ENCODE measurements at places on chromosomes 5 and 9. TPM values are rescaled to one million over a fixed set of nuclear protein-coding genes. Genes with fewer than 3 reads are reported as not detected.
A peak's percentile ranks its signal among the peaks of the same experiment; 100 is the strongest.

The CARD9 gene
- 2.3 TPM for total RNA-seq

The OR1J2 gene
- total RNA-seq: not detected

DNA sequence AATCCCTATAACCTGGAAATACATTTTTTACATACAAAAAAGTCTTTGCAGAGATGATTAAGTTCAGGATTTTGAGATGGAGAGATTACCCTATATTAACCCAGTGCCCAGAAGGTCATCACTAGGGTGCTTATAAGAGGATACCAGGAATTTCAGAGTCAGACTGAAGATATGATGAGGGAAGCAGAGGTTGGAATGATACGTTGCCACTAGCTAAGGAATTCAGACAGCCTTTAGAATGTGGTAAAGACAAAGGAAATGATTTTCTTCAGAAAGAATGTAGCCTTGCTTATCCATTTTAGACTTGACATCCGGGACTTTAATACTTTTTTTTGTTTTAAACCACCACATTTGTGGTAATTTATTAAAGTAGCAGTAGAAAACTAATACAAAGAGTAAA, 2176.8 kb upstream of the C9orf72 start:
- no peak for DNase-seq

DNA sequence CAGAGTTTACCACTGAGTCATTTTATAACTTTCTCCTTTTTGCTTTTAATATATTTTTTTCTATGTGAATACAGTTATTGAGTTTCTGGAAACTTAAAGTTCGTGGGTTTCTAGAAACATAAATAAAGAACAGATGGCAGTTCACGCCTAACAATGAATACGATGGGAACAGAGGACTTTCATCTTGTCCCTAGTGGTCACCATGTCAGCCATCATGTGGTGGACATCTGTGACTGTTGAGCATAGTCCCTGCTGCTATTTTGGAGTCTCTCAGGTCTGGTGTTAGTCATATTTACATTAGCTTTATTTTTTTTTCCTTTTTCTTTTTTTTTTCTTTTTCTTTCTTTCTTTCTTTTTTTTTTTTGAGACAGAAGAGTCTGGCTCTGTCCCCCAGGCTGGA, 85.3 kb downstream of the XRCC4 start:
- no peak for DNase-seq

DNA sequence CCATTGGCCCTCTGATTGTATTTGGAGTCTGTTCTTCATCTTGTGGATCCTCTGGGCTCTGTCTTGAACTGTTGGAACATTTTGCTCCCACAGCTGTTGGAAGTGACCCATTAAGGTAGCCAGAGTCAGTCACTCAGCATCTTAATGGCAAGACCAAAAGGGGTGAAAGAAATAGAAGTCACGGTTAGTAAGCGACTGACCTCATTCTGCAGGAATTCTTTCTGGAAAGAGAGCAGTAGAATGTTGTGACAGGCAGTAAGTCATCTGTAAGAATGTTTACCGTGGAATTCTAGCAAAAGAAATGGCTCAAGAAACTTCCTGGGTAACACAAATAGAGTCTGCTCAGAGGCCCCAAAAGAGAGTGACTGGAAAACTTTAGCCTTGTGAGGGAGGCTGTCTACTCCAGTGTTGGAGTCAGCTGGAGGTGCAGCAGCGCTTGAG, 28.6 kb upstream of the TNC start:
- no peak for DNase-seq

- DNase-seq: no peak
These were observed 91.5 kb downstream of the TTLL11 start for GRCh38 chr9:122001491-122002201.

GRCh38 chr5:133756756-133757155, 144.4 kb upstream of the FSTL4 start:
- no peak for DNase-seq

- no peak for DNase-seq
These were observed 331.6 kb downstream of the CDH12 start for GRCh38 chr5:22521521-22521920.

- DNase-seq: no peak
These were observed 8.9 kb upstream of the AKNA start for GRCh38 chr9:114396558-114397218.

DNA sequence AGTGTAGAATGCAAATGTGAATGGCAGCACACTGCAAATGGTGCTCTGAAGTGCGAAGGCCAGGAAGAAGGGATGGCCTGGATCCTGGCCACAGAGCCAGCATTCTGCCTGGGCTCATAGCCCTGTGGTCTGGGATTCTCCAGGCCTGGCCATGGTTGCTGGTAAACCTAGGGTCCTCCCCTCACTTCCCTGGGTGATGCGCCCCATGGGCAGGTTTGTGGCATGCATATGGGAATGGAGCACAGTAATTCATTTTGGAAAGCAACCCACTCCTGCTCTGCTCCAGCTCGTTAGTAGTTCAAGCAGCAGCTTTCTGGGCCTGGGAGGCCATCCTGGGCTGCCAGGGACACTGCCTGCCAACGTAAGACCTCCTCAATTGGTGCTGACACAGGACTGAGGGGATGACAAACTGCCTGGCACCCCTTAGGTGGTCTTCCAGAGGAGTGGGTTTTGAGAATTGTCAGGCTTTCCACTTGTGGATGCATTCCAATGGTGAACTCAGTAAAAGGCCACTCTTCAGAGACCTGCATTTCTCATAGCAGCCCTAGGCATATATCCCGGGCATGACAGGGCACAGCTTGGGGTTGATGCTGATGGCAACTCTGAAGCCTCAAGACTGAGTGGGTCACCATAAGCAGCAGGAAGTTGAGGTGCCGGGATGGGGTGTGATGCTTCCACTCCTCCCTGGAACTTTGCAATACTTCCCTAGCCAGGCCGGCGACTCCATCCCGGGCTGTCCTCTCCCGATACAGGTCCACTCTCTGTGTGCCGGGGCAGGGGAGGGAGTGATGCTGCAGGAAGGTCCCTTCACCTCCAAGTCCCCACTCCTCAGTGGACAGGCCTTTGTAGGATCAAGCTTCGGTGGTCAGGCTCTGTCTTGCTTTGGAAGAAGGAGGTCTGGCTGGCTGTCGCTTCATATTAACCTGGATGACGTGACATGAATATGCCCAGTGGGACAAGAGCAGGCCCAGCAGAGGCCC, 1.2 kb upstream of the SLC25A48 start:
- DNase-seq: no peak

The CCNH gene
- total RNA-seq: 128 TPM

DNA sequence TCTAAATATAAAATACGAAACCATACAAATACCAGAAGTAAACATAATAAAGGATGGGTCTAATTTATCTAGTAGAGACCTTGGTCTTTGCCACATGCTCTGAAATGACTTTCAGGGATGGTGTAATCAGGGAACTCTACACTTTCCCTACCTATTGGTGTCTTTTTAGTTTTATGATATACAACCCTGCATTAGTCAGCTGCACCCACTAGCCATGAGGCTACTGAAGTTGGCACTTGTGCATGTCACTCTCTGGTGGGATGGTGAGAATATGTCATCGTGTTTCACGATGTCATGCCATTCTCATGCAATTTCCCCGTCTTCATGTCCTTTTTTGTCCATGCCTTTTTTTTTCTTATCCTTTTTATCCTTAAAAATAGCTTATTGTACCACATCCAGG, 234.9 kb upstream of the ACTBL2 start:
- DNase-seq: no peak

- DNase-seq: no peak
These were observed 376.7 kb downstream of the DNAH5 start for GRCh38 chr5:13567819-13568218.

- DNase-seq: no peak
These were observed 470 bp upstream of the SLC22A5 start for GRCh38 chr5:132369007-132369473.

DNA sequence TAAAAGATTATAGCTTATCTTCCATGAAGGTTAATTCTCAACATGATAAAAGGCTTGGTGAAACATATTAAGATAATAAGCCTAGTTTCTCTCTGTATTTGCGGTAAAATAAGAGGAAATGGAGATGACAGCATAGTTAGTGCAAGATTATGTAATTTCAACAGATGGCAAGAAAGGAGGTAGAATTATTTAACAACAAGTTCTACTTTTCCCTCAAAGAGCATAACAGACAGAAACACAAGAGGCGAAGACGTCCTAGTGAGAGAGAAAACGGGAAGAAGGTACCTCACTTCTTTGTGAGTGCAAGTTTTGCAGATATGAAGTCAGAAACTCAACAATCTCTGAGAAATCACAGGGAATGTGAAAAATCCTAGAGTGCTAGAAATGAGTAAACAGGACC, 144.8 kb upstream of the ADCY2 start:
- no peak for DNase-seq

- DNase-seq: no peak
These were observed 9.4 kb upstream of the PLEKHG4B start for GRCh38 chr5:82570-82969.

DNA sequence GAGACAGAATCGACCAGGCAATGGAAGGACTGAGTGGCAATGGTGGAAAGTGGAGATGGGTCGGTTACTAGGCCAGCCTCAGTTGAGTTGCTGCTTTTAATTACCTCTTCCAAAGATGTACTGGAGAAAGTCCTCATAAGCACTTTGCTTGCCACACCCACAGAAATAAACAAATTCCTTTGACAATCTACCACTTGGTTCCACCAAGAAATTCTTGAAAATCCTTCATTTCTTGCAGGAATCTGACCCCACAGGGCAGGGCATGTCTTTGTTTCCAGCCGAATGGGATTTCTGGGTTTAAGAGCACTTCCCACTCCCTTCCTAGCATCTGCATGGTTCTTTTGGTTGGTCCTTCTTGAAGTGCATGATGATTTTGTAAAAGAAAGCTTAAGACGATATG, 54.5 kb downstream of the ADAMTS12 start:
- DNase-seq: no peak

DNA sequence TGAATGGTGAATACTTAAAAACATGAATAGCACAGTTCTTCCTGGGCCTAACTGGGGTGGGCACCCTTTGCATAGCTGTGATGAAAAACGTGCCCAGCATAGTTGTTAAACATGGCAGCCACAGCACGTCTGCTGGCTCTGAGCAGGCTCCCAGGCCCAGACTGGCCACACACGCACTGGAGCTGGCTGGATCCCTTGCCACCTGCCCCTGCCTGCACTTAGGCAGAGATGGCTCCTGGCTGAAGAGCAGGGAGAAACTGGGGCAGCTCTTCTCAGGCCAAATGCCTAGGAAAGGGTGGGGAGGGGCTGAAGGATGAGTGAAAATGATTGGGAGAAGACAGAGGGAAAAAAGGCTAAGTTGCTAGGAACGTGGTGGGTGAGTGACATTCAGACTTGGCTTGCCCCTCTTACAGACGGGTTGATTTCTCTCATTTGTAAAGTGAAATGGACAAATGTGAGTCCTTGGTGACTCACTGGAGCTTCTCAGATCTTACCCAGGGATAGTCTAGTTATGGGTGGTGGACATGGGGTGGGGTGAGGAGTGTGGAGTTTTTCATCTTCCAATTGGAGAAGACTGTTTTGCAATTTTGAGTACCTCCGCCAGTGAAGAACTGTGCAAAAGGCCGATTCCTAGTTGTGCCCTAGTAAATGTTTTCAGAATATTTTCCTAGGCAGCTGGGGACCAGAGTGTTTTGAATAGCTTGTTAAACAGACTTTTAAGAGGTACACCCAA, 42.4 kb downstream of the TRIO start:
- no peak for DNase-seq

DNA sequence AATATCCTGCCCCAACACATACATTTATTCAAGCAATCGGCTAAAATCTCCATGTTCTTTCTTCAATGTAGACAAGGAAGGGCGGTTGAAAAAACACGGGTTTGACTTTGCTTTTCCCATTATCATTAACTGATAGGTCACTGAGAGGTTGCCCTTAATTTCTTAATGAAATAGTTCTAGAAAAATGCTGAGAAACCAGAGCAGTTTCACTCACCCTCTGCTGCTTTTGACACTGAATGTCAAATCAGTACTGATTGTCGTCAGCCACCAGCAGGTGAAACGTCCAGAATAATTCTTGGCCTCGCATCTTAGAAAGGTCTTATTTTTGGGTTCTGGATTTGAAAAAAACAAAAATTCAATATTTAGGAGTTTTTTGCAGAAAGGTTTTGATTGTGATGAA, 8.1 kb downstream of the IL12B start:
- DNase-seq: no peak

DNA sequence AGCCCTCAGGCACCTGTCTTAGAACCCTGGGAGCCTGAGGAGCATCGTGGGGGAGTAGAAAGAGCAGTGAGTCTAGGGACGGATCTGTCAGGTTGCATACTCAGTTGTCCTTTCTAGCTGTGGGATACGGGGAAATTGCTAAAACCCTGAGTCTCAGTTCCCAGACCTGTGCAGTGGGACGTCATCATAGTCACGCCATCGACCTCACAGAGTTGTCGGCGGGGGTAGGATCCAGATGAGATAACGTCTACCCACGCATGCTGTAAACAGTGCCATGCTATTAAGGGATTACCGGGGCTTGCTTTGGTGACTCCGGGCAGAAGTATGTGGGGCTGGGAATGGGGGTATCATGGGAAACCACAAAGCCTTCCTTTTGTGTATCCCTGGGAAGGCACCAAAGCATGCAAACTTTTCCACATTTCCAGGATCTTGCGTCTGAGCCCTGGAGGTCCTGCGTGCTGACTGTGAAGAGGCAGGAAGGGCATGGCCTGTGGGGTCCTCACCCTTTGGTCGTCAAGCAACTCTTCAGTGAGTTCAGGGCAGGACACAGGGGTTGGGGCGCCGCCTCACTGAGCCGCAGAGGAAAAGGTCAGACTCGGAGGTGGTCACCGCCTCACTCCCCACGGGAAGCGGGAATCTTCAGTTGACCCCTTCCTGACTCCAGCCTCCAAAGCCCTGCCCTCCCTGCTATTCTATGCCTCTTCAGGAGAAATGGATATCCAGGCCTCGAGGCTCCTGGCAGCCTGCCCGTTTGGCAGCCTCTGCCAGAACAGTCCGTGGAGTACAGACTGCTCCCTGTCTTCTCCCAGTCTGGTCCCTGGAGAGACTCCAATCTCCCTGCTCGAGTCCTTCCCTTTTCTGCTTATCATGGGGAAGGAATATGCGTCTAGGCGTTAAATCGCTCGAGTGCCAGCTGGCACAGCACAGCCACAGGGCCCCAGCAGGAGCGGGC, 186.8 kb upstream of the KLF9 start:
- peak; percentile 94 for DNase-seq
